CD4-positive, alpha-beta T cell treated with Interleukin-1 beta for 1 hour (primary cell): ENCODE measurements at places on chromosomes 16 and 17.

- no peak for DNase-seq
Observed at GRCh38 chr16:84751947-84752346, 52.1 kb downstream of the USP10 start.

DNA sequence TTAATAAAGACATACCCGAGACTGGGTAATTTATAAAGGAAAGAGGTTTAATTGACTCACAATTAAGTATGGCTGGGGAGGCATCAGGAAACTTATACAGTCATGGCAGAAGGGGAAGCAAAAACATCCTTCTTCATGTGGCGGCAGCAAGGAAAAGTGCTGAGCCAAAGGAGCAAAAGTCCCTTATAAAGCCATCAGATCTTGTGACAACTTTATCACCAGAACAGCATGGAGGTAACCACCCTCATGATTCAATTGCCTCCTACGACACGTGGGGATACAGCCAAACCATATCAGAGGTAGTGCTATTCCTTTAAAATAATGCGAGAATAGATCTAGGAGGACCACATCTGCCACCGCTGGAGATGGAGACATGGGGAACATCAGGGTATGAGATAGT lies 9.0 kb downstream of the C16orf54 start:
- DNase-seq, result no peak

DNA sequence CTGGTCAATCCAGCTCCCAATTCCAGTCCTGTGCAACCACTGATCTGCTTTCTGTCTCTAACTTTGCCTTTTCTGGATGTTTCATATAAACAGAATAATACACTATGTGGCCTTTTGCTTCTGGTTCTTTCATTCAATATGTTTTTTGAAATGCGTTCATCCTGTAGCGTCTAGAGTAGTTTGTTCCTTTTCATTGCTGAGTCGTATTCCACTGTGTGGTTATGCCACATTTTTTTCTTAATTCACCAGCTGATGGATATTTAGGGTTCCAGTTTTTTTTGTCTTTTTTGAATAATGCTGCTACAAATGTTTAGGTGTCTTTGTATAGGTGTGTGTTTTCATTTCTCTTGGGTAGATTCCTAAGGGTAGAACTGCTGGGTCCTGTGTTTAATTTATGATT lies 2.3 kb upstream of the MIEN1 start:
- DNase-seq, result no peak

DNA sequence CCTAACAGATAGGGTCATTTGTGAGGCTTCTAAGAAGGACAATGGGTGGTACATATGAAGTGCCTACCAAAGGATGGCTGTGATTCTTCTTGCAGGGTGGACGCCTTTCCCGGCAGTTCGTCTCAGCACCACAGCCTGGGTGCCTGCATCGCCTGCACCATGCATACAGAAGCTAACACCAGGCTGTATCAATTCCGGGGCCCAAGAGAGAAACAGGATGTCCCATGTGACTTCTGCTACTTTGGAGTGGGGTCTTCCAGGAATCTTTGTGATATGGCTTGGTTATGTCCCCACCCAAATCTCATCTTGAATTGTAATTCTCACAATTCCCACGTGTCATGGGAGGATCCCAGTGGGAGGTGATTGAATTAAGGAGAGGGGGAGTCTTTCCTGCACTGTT lies 251.6 kb upstream of the TNRC6C start:
- DNase-seq, result no peak

DNA sequence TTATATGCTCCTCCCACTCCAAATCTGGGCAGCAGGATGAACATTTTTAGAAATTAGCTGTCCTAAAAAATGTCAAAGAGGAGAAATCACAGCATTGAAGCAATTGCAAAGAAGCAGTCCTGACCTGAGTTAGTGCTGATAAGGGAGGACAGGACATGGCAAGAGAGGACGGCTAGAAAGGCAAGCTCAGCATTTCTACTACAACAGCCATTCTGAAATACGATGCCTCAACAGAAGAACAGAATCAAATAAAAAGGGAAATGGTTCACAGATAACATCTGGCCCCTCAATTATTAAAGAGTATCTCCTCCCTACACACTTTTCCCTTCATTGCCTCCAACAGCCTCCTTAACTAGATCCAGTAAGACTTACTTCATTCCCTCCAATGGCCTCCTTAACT lies 18.3 kb downstream of the VPS53 start:
- no peak for DNase-seq

GRCh38 chr16:8727131-8727806 lies 52.9 kb downstream of the ABAT start:
- no peak for DNase-seq

- no peak for DNase-seq
Observed at GRCh38 chr17:6047966-6048365, 22.2 kb upstream of the WSCD1 start.

DNA sequence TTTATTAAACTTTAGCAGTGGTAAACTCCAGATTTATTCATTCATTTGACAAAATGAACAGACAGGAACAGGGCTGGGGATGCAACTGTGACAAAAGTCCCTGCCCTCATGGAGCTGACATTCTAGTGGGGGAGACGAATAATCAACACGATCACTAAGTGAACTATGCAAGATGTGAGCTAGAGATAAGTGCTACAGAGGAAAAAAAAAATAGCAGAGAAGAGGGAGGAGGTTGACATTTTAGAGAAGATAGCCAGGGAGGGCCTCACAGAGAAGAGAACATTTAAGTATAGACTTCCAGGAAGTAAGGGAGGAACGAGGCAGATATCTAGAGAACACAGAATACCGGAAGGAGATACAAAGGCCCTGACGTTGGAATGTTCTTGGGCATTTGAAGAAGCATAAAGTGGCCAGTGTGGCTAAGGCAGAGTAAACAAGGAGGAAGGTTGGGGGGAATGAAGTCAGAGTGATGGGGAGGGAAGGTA lies 17.9 kb upstream of the AP1G1 start:
- no peak for DNase-seq

- no peak for DNase-seq
Observed at GRCh38 chr16:56480776-56481467, 29.6 kb downstream of the OGFOD1 start.
